NCI-H1092 treated with DMSO at 0.1 percent for 48 hours (cell line): ENCODE measurements at places on chromosomes 2 and 18.
A peak's percentile ranks its signal among the peaks of the same experiment; 100 is the strongest.

GRCh38 chr18:30350263-30350662, 692.3 kb downstream of the DSC3 start:
- DNase-seq, result no peak

DNA sequence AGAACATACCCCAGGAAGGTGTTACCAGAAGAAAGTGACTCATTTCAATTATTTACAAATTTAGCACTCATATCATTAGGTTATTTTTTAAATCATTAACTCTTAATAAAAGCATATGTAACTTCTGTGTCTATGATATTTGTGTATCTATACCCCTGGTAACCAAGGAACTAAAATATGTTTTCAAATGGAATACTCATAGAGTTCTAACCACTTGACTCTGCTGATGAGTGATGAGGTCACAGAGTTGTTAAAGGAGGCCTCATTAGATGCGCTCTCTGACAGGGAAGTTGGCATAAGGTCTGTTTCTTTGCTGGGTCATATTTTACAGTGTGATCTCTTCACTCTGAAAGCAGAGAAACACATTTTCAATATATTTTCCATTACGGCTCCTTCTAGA, 73.4 kb downstream of the CCDC150 start:
- no peak for DNase-seq

GRCh38 chr2:187594801-187595200, 40.6 kb upstream of the TFPI start:
- DNase-seq, result peak; percentile 5

- DNase-seq, result no peak
These were observed 546.8 kb upstream of the NETO1 start for GRCh38 chr18:73414598-73414997.

DNA sequence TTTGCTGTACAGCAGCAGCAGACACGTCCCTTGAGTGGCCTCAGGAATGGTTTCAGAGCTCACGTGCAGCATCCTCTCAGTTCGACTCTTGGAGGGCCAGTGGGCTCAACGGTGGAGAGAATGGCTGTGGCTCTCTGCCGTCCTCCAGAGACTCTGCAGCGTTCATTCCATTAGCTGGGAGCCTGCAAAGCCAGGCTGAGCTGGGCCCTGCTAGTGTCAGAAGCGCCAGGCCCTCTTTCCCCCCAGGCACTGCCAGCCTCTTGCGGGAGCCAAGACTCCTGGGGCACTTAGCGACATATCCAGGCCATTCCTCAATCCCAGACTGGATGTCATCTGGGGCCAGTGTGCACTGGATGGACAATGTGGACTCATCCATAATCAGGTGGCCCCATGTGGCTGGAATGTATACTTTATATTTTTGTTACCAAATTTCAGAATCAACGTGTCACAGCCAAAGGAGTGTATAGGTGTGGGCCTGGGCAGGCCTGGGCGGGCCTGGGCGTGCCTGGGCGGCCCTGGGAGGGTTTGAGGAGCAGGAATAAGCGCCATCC, 125.1 kb upstream of the EPAS1 start:
- no peak for DNase-seq

DNA sequence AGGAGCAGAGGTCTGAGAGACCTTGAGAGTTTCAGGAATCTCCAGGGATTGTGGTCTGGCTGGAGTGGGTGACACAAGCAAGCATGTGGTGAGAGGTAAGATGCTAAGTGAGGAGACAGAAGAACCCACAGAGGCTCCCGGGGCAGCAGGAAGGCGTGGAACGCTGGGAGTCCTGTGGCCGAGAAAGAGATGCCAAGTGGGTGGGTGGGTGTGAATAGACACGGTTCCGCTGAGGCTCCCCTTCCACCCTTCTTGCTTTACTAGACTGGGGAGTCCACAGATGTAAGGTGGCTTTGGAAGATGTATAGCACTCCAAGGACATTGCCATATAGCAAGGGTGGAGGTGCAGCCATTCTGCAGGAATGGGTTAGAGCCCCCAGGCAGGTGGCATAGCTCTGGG, 4.2 kb downstream of the TEX51 start:
- DNase-seq, result no peak

- peak; percentile 39 for DNase-seq
These were observed 678.8 kb downstream of the KCNJ3 start for GRCh38 chr2:155377266-155377680.

DNA sequence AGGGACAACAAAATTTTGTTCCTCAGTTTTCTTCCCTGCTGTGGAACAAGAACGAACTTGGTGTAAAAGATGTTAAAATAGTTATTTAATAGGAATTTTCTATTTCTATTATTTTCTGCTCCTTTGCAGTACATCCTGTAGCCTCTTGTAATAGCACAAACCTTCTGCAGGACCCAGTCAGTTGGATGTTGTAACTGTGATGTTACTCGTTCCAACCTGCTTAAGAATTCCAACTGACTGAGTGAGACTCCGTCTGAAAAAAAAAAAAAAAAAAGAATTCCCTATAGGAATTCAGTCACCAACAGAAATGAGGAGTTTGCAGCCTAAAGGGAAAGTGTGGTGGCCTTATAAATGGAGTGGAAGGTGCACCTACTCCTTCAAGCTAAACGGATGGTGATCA, 46.4 kb upstream of the CDH20 start:
- DNase-seq, result no peak

- peak; percentile 11 for DNase-seq
These were observed 115.7 kb upstream of the SLC1A4 start for GRCh38 chr2:64873472-64873924.

DNA sequence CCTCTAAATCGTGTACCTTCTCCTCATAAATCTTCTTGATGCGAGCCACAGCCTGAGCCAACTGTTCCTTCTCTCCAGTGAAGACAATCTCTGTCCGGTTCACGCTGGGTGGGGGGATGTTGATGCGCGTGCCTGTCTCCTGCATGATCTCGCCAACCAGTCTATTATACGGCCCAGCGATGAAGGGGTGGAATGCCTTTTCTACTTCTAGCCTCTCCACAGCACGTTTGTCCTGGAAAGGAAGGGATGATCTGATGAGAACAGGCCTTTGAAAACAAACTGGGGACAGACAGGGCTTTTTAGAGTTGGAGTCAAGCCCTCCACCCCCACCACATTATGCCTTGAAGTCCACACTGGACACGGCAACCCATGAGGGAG, 59.3 kb downstream of the HDLBP start:
- DNase-seq, result no peak

- DNase-seq, result no peak
These were observed 110.4 kb upstream of the RAB27B start for GRCh38 chr18:54717673-54718407.

DNA sequence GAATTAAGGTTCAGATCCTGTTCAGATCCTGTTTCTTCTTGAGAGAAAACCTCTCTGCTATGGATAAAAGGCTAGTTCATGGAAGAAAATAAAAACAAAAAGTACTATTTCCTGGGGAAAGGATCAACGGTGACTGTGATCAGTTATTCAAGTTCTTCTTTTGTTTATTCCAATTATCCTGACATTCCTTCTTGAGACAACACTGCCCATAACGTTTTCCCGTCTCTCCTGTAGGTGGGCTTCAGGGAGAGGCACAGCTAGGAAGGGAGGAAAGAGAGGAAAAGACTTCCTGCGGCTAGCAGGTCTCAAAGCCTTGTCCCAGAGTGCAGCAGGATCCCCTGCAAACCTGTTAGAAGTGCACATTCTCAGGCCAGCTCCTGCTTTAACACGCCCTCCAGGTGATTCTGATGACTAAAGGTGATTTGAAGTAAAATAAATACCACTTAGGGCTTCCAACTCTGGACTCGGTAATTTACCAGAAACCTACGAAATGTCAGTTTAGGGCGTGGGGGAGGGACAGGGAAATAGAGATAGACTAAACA, 4.5 kb upstream of the FHL2 start:
- DNase-seq, result no peak

GRCh38 chr2:106274668-106275067, 80.6 kb upstream of the UXS1 start:
- DNase-seq, result no peak

- no peak for DNase-seq
These were observed 2.0 kb upstream of the RUFY4 start for GRCh38 chr2:218066926-218067515.

DNA sequence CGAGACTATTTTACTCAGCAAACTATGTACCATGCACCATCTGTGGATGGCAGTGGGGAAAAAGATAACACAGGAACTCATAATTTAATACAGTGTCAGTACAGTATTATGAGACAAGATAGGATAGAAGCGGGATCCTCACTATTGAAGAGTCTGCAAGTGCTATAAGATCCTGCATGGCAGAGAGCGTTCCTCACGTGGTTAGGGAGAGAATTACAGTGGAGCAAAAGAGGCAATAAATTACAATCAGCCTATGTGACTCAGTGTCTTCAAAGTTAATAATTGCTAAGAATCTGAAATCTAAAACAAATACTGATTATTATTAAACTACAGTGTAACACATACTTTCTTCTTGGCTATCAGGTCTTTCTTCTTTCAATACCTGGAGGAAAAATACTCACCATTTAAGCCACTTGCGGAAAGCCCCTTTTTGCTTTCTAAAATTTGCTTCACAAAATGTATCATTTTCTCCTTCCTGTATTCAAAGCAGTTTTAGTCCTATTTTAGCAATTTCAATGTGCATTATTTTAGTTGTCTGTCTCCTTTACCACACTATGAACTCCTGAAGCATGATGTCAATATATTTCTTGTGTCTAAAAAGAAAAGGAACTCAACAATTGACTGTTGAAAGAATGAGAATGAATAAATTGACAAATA, 342.9 kb downstream of the SPAG16 start:
- DNase-seq, result no peak

- DNase-seq, result no peak
These were observed 25.9 kb downstream of the CD8A start for GRCh38 chr2:86764661-86765309.

- no peak for DNase-seq
These were observed 157.9 kb downstream of the ASB1 start for GRCh38 chr2:238584617-238585016.

GRCh38 chr2:222722327-222722946, 51.0 kb downstream of the MOGAT1 start:
- DNase-seq, result no peak

DNA sequence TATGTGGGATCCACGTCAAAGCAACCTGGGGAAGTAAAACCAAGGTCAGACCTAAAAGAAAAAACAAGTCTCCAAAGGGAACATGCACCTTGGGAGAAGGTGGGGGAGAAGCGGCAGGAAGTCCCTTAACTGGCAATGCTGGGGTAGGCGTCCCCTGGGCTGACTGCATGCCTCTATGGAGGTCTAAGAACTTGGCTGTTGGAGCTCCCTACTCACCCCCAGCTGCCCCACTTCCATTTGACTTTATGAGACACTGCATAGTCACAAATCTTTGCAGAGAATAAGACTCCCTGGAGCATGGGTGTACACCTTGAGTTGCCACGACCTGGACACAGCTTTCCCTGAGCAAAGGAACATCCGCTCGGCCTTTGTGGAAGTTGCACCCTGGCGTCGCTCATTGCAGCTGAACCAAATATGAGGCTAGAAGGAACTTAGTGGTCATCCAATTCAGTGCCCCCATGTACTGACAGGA, 2.8 kb downstream of the CAPN14 start:
- DNase-seq, result no peak

DNA sequence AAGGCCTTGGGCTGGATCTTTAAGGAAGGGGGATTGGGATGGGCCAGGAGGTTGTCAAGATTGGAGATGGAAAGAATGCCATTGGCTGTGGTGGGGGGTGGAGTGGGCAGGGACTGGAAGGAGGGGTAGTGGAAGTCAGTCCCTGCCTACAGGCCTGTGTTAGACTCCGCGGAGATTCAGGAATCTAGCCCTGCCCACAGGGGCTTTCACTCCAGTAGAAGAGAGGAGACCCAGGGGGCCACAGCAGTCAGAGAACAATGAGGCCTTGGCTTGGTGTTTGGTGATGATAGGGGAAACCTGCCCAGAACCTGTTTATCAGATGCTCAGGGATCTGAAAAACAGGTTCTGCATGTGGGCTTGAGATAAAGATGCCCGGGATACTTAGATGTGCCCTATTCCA, 6.1 kb downstream of the STEAP3 start:
- DNase-seq, result no peak
